Fibroblast of skin of back (primary cell): ENCODE measurements at places on chromosomes 11 and 22.

DNA sequence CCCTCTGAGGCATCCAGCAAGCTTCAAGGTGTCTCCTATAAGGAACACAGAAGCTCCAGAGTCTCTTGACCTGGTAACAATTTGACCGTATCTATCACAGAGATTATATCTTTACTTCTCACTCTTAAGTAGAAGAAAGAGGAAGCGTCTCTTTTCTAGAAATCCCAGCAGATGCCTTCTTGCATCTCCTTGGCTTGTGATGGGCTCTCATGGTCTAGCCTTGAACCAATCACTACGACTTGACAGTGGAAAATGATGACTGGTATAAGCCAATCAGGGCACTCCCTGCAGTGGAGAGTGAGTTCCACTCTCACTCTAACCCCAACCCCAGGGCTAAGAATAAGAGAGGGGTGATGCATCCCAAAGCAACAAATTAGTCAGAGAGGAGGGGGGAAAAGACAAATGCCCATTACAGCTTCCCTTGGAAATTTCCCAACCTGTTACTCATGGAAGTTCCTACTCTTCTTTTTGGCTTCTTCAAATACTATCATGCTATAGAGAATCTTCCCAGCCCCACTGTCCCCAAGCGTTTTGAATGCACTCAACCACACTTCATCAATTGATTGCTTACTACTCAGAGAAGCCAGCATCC, 293.5 kb downstream of the MN1 start:
- DNase-seq = peak; percentile 48

DNA sequence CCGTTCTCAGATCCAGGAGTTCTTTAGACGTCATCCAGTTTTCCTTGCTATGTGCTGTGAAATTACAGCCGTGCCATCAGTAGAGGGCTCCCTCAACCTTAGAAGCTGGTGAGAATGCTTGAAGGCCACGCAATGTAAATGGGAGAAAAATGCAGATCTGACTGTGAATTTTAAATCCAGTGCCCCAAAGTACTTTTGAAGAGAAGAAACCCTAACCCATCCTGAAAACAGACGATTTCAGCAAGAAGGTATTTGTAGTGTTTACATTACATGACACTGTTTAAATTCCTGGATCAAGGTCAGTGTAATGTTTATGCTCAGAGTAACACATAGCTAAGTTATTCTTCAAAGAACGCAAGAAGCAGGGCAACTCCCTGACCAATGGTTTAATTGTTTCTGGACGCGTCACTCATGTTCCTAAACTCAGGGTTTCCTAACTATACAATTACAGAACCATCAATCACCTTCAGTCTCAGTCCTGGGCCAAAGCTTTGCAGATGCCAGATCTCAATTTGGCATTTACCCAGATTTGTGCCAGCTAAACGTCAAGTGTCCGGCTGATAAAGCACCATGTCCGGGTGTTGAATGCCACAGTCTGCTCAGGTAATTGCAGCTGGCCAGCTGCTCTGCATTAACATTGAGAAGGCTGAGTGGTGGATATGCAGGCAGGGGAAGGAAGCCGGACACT, 38.2 kb downstream of the ADAMTS8 start:
- peak; percentile 68 for DNase-seq

DNA sequence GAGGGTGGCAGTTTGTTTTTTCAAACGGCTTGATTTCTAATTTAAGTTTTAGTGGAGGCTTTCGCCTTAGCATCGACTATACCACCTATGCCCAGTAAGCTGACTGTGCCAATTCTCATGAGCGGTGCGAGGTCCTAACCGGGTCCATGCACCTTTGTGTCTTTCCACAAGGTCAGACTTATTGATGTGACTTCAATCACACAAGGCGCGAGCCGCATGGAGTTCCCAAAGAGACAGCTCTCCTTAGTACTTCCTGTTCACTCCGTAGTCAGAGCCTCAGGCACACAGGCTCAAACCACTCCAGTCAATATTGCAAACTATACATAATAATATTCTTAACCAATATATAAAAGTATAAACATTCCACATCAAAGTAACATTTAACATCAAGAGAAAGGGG, 18.2 kb downstream of the ST14 start:
- DNase-seq = no peak

DNA sequence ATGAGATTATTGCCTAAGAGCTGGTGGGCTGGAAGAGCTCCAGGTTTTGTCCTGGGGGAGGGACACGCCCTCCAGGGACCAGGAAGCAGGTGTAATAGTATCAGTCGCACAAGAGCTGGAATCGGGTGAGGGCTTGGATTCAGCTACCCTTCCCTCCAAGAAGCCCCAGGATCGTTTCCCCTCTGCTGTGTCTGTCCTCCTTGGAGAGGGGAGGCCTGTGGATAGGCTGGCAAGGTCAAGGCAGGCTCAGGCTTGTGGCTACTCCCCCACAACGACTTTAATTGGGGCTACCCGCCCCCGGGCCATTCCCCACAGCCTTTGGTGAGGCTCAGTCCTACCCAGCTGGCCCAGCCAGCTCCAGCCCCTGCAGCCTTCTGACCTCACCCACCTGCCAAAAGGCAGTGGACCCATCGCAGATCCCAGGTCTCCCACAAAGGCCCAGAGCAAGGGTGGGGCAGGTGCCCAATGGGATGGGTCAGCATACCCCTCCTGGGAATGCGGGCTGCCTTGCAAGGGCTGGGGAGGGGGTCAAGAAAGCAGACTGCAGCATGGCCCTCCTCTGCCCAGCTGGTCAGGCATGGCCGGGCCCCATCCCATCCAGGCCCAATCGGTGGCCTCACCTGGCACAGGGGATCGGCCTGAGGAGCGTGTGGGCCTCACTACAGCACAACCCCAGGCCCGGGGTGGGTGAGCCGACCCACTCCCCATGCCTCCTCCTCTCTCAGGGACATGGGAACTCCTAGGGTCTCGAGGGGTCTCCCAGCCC, 1.0 kb downstream of the CTSD start:
- no peak for DNase-seq

- no peak for DNase-seq
These were observed 10.8 kb downstream of the PRR33 start for GRCh38 chr11:1880746-1881441.

DNA sequence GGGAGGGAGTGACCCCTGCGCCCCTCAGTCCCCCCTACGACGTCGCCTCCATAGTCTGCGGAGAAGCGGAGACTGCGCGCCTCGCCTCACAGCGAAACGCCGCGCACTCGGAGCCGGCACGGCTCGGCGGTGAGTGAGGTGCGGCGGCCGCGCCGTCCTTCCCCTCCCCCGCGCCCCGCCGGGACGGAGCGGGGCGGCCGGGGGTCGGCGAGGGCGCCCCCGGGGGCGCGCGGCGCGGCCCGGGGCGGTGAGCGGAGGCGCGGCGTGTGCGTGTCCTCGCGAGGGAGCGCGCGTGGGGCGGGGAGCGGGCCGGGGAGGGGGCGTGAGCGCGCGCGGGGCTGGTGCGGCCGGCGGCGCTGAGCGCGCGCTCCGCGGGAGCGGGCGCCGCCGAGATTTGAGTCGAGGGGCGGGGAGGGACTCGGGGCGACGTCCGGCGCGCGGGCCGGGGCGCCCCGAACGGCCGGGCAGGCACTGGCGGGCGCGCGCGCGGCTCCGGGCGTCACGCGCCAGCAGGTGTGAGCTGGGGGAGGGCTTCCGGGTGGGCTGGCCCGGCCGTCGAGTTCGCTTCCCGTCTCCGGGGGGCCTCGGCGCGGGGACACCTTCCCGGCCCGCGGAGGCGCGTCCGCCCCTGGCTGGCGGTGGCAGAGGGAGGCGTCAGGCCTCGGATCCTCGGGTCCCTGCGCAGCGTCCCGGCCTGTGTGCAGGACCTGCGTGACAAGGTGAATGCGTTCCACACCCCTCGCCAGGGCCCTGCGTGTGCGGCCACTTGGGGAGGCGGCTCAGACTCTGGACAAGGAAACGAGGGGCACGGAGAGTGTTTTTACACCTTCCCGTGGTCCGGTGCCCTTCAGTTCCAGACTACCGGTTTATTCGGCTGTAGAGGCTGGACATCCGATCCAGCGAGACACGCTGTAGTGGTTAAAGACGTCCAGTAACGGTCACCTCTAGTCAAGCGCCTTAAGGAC, 50.4 kb downstream of the FAM83F start:
- DNase-seq = peak; percentile 19

GRCh38 chr22:16957781-16958180, 50.2 kb downstream of the GAB4 start:
- no peak for DNase-seq

GRCh38 chr22:44743804-44744211, 8.6 kb upstream of the ARHGAP8 start:
- peak; percentile 61 for DNase-seq

GRCh38 chr11:77568916-77569675, 20.7 kb upstream of the AQP11 start:
- no peak for DNase-seq

- no peak for DNase-seq
These were observed 83.6 kb upstream of the CRTAM start for GRCh38 chr11:122754553-122755322.

- peak; percentile 50 for DNase-seq
These were observed 15.8 kb upstream of the SIK2 start for GRCh38 chr11:111586388-111586831.

- DNase-seq = peak; percentile 41
These were observed 12.6 kb upstream of the TRIM44 start for GRCh38 chr11:35650006-35650405.

GRCh38 chr11:36258730-36259360, 30.4 kb downstream of the COMMD9 start:
- DNase-seq = peak; percentile 70

- DNase-seq = no peak
These were observed 63.7 kb downstream of the MICAL2 start for GRCh38 chr11:12174128-12174476.
